LHCN-M2 (cell line): ENCODE measurements at places on chromosomes 1 and 21. TPM values are rescaled to one million over a fixed set of nuclear protein-coding genes. Genes with fewer than 3 reads are reported as not detected.

SOX13 gene
- 2.2 and 3.6 TPM in 2 replicates for total RNA-seq

LPAR3 gene
- total RNA-seq: not detected in 2 replicates

GLMN gene
- 16.3 and 20.8 TPM in 2 replicates for total RNA-seq

GRCh38 chr1:63795455-63795854 is 21.6 kb downstream of the ROR1 start:
- DNase-seq: no peak

GRCh38 chr1:225914947-225915346 is 9.1 kb downstream of the PYCR2 start:
- DNase-seq: no peak

DNA sequence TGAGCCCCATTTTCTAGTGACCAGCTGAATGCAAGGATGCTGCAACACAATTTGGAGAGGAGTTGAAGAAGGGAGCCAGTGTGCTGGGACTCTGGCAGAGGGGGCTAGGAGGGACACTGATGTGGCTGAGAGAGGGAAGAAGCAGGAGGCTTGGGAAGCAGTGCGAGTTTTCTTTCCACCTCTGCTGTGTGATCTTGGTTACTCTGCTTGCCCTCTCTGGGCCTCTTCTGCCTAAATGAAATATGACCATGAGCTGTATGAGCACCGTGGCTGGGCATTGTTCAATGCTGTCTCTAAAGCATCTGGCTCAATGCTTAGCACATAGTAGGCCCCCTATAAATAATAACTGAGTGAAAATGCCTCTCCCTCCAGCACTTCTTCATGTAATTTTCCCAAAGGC is 65.3 kb upstream of the PAX7 start:
- DNase-seq: no peak
